ENCODE measurements at places on chromosomes 12 and 14. TPM values are rescaled to one million over a fixed set of nuclear protein-coding genes. Genes with fewer than 3 reads are reported as not detected.

- DNase-seq: peak; percentile 91
These were observed 54.4 kb downstream of the E2F7 start for GRCh38 chr12:77010691-77011548.

DNA sequence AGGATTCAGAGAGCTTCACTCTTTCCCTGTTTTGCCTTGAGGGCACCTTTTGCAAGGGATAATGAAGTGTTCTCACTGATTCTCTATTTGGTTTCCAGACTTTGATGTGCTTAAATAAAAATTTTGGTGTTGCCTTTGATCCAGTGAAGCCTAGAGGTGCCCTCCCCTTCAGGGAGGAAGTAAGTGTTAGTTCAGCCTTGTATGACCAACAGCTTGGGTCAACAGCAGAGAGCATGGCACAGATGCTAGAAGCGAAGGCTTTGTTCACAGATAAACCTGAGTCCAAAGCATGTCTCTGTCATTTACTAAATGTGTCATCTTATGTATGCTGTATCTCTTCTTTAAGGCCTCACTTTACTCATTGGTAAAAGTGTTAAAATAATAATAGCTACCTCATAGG, 52.8 kb upstream of the STXBP6 start:
- DNase-seq: no peak

DNA sequence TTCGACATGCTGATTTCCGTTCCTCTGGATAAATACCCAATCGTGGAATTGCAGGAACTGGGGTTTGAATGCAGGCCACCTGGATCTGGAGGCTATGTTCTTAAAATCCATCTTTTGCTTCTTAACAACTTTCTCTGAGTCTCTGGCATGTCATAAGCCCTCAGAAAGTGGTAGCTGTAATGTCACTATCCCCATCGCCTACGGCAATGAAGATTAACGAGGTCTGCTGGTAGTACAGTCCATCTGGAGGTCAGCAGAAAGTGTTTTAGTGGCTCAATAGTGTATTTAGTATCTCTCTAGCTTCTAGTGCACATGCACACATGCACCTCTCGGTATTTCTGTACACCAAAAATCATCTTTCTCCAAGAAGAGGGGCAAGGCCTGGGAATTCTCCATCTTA, 130.3 kb upstream of the NOS1 start:
- no peak for DNase-seq

Gene RTL1
- not detected for total RNA-seq

Gene LRRC10
- not detected for total RNA-seq

Gene HOXC11
- total RNA-seq: 4.2 TPM

- DNase-seq: no peak
These were observed 24.4 kb downstream of the FBXW8 start for GRCh38 chr12:116934908-116935705.

Gene MFAP5
- total RNA-seq: 362 TPM
